RPMI8226 (cell line): ENCODE measurements at places on chromosomes 3 and 15.
A peak's percentile ranks its signal among the peaks of the same experiment; 100 is the strongest.

DNA sequence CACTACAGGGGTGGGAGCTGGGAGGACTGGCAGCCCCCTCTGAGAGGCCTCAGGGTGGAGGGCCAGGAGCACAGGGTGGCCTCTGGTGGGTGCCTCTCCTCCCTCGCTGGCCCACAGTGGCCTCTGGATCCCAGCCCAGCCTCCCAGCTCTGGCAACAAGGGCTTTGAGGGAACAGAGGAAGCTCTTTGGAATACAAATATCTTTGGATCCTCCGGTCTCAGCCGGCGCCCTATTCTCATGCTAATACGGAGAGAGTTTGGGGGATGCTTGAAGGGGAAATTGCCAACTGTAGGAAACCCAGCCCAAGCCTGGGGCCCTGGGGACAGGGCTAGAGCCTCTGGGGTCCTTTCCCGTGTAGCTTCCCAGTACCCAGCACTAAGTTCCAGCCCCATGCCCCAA is 33.4 kb upstream of the INSYN1 start:
- no peak for DNase-seq

GRCh38 chr3:166461626-166462025 is 624.4 kb upstream of the BCHE start:
- DNase-seq: no peak

GRCh38 chr3:47365213-47366153 is 15.3 kb upstream of the PTPN23 start:
- DNase-seq: no peak

DNA sequence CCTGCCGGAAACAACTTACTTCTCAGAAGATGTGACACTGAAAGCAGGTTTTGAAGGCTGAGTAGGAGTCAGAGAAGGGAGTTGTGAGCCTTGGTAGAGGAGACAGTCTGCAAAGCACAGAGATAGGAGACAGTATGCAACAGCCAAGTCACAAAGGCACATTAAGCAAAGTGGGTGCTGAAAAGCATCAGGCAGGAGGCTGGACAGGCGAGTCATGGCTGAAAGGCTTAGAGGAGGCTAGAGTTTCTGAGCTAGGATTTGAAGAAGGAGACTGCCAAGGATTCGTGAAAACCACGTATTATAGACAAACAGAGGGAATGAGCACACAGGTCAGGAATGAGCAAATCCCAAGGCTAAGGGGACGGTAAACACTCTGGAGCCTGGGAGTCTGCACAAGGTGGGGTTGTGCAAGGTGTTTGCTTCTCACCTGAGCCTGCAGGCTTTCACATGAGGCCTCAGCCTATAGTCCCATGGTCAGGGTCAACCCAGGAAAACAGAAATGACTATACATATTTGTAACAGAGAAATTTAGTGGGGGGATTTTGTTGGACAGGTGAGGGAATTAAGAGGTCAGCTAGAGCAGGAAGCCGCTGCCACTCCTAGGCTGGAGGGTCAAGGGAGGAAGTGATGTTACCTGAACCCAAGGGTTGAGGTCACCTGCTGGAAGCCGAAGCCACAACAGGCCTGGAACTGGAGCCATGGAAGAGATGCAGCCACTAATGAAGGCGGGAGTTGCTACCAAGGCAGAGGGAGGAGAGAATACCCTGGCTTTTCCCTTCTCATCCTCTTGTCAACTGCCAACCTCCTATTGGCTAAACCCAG is 23.1 kb upstream of the TRIM71 start:
- DNase-seq: no peak

DNA sequence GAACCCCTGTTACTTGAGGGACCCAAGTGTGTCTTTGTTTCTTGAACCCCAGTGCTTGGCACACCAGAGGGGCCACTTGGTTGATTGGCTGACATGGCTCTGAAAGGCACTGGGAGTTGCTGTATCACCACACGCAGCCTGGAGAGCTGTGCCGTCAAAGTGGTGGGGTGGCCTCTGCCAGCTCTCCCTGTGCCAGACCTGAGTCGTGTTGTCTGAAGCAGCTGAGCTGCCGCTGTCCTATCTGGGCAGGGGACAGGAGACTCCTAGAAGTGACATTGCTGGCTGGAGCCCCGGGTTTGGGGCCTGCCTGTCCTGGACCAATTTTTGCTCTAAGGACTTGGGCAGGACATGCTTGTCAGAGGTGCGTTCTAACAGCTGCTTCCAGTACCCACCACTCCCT is 5.5 kb upstream of the SNX22 start:
- DNase-seq: no peak

DNA sequence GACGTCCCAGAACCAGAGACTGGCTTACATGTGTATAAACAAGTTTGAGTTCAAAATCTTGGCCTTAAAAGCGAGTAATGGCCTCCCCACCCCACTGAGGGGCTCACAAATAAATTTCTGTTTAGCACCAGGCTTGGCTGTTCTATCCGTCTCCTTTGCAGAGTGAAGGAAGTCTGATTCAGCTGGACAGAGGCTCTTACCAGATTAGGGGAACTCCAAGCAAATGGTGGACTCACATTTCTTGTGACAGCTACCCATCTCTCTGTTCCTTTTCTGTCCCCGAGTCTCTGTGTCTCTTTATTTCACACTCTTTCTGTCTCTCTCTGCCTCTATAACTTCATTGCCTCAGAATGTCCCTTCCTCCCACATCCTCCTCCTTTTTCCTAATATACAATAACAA is 62.7 kb downstream of the DGKG start:
- DNase-seq: no peak

DNA sequence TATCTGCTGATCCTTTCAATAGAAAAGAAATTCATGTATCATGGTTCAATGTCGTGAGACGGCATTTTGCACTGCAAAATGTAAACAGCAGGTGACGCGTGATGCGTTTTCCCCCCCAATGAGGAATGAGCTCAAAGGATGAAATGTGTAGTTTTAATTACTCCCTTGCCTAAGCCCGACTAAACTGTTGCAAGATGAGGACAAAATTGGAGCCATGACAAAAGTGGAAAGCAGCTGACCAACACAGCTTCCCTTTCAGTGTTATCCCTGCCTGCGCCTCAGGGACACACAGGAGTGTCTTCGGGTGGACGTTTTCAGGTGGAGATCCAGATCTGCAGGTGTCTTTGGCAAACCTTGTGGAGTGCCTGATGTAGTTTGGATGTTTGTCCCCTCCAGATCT is 92.0 kb downstream of the GABRG3 start:
- no peak for DNase-seq

- DNase-seq: no peak
These were observed 220.8 kb downstream of the MTHFS start for GRCh38 chr15:79675982-79676381.

GRCh38 chr3:160754371-160754854 is 1.6 kb upstream of the PPM1L start:
- peak; percentile 29 for DNase-seq

DNA sequence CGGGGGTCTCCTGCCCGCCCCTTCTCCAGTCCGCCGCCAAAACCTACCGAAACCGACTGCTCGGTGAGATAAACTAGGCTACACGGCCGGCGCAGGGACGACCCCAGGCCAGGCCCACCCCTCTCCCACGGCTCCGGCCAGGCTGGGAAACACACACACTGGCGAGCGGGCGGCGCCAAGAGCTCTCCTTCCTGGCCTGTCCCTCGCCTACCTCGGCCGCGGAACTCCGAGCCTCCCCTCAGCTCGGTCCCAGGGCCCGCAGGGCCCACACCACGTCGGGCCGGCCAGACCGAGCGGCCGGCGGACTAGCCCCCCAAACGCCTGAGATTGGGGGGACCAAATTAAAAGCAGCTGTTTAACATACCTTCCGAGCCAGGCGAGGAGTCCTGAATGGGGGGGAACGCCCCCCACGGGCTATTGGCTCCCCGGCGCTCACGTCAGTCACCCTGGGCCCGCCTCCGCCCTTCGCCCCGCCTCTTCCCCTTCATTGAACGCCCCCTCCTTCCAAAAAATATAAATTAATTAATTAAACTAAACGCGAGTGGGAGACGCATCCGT is 4.0 kb upstream of the SIN3A start:
- peak; percentile 97 for DNase-seq
